ENCODE measurements at places on chromosomes 4 and X.

DNA sequence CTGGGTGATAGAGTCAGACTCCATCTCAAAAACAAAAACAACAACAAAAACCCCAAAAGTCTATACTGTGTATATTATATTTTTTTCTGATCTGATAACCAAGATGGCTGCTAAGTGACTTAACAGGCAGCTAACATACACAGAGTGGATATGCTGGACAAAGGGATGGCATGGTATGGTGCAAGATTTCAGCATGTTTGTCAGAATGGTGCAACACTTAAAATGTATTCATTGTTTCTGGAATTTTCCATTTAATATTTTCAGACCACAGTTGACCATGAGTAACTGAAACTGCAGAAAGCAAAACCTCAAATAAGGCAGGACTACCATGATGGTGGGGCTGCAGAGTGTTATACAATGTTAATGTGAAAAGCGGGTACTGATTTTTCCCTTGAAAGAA is 6.1 kb upstream of the BOD1L1 start:
- DNase-seq, result no peak

DNA sequence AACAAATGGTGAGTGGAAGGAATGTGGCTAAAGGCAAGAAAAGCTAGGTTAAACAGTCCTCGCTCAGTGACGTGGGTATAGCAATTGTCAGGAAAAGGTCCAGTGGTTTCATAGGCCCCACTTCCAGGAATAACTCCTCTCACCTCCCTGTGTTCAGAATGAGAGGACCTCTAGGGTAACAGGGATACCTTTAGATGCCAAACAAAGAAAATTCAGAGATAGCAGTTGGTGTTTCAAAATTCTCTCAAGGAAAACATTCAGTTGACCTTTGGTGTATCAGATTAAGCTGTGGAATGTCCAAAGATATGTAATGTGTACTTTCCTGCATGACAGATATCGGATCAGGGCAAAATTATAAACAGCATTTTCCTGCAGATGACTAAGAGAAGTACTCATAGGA is 155.9 kb downstream of the ARHGAP6 start:
- no peak for DNase-seq

GRCh38 chr4:140740422-140740821 is 15.8 kb downstream of the TBC1D9 start:
- DNase-seq, result no peak

- no peak for DNase-seq
These were observed 491.4 kb upstream of the GRID2 start for GRCh38 chr4:91812319-91812718.

DNA sequence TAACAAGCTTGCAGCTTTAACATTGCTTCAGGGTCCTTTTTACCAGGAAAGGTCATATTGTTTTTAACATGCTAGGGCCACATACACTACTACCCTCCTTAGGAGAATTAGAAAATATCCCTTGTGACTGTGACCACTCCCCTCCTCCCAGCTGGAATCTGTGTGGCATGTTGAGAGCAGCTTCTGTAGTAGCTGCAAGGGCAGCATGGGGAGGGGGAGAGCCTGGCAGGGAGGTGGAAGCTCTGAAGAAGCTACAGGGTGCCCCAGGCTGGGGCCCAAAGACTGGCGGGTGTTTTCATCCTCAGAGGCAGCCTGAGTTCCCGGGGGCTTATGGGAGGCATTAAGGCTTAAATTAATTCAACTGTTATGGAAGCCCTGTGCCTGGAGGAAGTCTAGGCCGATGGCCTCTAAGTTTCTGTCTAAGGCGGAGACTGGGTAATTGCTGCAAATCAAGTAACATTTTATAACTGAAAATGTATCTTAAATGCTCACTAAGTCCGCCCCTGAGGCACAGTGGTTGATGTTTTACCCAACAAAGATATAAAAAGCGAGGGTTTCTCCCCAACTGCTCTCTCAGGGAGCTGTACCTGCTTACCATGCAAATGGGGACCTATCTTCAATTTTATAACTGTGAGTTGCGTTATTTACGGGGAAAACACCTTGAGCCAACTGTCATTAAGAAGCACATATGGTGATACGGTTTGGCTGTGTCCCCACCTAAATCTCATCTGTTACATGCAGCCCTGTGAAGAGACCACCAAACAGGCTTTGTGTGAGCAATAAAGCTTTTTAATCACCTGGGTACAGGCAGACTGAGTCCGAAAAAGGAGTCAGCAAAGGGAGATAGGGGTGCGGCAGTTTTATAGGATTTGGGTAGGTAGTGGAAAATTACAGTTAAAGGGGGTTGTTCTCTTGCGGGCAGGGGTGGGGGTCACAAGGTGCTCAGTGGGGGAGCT is 37.4 kb upstream of the STS start:
- no peak for DNase-seq

DNA sequence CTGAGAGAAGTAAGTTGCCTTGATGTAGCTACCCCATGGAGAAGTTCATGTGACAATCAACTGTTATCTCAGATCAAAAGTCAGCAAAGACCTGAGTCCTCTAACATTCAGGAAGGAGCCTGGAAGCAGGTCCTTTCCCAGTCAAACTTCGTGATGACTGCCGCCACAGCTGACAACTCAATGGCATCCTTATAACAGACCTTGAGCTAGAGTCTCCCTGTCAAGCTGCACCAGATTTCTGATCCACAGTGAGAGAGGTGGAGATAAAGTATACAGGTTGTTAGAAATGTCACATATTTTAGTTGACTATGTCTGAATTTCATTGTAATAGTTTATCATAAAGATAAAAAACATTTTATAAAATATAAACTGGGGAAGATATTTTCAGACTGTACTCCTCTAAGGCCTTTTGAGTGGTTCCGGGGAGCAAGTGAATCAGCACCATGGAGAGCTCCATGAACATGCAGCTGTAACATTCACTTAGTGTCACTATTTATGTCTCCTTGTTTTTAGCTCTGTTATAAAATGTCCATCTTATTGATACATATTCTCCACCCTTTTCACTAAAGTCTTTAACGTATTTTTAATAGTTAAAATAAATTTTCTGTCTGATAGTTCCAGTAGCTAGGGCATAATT is 1653.5 kb upstream of the AGA start:
- DNase-seq, result no peak
